Stimulated activated CD4-positive, alpha-beta T cell treated with anti-CD3 and anti-CD28 coated beads, Interleukin-1b, Interleukin-23, amount 100 ng/mL, for 48 hours (primary cell): ENCODE measurements at places on chromosomes 11 and 22.

GRCh38 chr11:12274558-12275197, 102.7 kb upstream of the PARVA start:
- no peak for DNase-seq

GRCh38 chr11:113894421-113894996, 10.1 kb upstream of the HTR3B start:
- no peak for DNase-seq

- no peak for DNase-seq
Measured at GRCh38 chr11:106879832-106880546, 138.3 kb downstream of the GUCY1A2 start.

DNA sequence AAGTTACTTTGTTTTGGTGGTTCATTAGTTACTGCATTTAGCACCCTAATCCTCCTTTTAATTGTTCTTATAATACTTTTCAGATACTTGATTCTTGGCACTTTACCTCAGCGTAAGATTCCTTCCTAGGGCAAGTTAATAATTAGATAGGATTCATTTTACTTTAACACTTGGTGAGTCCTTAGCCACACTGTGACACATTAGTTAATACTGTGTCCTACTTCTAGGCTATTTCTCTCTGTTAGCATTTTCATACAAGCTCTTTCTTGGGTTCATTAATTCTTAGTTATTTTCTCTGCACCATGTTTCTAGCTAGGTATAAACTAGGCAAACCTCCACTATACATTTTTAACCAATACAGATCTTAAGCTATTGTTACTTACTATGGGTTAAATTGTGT, 16.1 kb downstream of the OR5M3 start:
- no peak for DNase-seq

GRCh38 chr22:50308597-50308935, 1.1 kb upstream of the PLXNB2 start:
- DNase-seq: no peak

GRCh38 chr11:118198370-118198769, 21.9 kb upstream of the SCN2B start:
- peak; percentile 84 for DNase-seq

GRCh38 chr11:132343445-132344175, 973.2 kb downstream of the NTM start:
- no peak for DNase-seq

DNA sequence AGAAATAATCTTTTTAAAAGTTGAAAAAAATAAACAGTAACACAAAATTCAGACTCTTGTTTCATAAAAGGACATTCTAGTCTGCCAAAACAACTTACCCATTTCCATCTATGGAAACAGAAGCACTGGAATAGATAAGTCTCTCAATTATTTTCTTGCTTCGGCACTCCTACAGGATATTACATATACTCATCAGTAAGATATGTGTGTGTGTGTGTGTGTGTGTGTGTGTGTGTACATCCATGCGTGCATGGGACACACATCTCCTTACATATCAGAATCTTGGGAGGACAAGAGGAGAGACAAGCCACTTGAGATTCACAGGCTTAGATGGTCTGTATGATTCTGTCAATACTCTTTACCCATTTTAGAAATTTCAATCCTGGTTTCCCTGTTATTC, 144.6 kb downstream of the ATG16L2 start:
- DNase-seq: no peak

- no peak for DNase-seq
Measured at GRCh38 chr22:39641660-39642310, 71.2 kb downstream of the CACNA1I start.

DNA sequence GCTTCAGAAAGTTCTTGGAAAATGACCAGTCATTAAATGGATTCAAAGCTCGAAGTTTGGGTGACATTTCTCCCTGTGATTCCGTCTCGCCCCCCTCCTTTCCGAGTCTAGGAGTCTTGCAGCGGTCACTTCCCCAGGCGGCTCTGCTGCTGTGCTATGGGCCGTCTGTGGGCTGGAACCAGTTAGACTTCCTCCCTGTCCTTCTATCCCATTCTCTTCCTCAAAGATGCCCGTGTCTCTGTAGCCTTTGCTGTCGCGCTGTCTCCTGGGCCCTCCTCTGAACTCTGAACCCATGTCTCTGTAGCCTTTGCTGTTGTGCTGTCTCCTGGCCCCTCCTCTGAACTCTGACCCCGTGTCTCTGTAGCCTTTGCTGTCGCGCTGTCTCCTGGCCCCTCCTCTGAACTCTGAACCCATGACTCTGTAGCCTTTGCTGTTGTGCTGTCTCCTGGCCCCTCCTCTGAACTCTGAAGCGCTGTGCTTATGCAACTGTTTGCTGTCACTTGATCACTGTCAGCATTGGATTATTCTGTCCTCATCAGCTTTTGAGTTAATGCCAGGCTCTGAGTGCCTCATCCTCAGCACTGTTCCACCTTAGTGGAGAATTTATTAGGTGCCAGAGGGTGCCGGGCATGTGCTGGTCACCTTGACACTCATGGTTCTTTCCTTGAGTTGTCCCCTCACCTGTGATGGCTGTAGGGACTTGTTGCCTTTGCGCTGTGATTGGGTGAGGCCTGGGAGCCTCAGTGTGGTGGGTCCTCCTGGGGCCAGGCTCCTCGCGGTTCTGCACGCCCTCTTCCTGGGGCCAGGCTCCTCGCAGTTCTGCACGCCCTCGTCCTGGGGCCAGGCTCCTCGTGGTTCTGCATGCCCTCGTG, 173.3 kb downstream of the TBC1D22A start:
- DNase-seq: no peak

DNA sequence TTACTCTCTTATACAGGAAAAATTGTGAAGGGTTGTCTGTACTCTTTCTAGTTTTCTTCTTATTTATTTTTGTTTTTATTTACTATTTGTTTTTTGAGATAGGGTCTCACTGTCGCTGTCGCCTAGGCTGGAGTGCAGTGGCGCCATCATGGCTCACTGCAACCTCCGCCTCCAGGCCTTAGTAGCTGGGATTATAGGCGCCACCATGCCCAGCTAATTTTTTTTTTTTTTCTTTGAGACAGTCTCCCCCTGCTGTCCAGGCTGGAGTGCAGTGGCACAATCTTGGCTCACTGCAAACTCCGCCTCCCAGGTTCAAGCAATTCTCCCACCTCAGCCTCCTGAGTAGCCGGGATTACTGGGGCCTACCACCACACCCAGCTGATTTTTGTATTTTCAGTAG, 18.4 kb downstream of the CUL5 start:
- DNase-seq: no peak

DNA sequence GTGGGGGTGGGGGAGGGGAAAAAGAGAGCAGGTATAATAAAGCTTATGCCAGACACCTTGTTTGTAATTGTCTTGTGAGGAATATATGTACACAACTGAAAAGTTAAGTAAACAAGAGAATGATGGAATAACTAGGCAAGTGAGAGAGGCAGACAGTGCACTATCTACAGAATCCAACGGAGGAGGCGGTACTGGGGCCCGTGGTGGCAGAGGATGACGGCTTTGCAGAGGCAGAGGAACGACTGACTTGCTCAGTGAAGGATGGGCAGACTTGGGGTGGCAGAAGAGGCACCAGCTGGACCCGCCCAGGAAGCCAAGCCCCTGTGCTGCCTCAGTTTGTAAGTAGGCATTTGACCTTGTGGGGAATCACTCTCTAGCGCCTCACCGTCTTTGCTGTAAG, 297.6 kb downstream of the ST3GAL4 start:
- no peak for DNase-seq

DNA sequence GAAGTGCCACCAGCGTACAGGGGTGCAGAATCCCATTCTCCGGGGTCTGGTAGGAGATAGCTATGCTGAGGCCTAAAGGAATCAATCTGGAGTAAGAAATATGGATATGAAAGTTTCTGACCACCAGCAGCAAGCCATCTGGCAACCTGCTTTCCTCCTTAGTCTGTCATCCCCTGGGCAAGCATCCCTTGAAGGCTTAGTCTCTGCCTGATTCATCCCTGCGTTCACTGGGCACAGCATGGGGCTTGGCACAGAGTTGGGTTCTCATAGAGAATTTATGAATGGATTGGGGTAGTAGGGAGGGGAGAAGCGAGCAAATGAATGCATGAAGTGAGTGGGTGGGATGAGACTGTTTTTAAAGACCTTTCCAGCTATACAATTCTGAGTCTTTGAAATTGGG, 85.8 kb upstream of the NARS2 start:
- DNase-seq: no peak

DNA sequence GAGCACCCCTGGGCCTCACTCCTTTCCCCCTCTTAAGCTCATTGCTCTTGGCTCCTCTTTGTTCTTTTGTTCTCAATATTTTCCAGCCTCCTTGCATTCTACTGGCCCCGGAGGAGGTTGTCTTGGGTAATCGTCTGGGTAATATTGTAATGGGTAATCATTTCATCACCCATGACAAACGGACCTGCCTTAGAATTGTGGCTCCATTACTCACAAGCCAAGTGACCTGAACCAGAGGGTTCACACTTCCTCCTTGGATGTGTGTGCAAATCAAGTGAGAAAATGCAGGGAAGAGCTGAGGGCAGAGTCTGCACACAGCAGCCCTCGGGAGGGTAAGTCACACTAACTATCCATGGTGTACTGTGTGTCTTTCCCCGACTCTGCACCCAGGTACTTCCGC, 305.0 kb downstream of the BUD13 start:
- no peak for DNase-seq

GRCh38 chr22:32932176-32932575, 126.0 kb downstream of the SYN3 start:
- DNase-seq: no peak

- no peak for DNase-seq
Measured at GRCh38 chr11:67495234-67496005, 9.7 kb downstream of the PITPNM1 start.

DNA sequence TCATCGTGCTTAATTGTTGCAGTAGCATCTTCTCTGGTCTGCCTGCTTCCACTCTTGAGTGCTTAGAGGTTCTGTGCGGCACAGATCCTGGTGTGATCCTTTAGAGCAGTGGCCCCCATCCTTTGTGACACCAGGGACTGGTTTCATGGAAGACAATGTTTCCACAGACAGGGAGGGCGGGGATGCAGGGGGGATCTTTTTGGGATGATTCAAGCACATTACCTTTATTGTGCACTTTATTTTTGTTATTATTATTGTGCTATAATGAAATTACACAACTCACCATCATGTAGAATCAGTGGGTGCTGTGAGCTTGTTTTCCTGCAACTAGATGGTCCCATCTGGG, 76.8 kb upstream of the SHANK2 start:
- no peak for DNase-seq

GRCh38 chr22:36027579-36027934, 1.1 kb downstream of the RBFOX2 start:
- no peak for DNase-seq

GRCh38 chr11:64094463-64095260, 58.9 kb downstream of the FLRT1 start:
- no peak for DNase-seq

GRCh38 chr11:24514219-24514594, 17.4 kb downstream of the LUZP2 start:
- DNase-seq: no peak

DNA sequence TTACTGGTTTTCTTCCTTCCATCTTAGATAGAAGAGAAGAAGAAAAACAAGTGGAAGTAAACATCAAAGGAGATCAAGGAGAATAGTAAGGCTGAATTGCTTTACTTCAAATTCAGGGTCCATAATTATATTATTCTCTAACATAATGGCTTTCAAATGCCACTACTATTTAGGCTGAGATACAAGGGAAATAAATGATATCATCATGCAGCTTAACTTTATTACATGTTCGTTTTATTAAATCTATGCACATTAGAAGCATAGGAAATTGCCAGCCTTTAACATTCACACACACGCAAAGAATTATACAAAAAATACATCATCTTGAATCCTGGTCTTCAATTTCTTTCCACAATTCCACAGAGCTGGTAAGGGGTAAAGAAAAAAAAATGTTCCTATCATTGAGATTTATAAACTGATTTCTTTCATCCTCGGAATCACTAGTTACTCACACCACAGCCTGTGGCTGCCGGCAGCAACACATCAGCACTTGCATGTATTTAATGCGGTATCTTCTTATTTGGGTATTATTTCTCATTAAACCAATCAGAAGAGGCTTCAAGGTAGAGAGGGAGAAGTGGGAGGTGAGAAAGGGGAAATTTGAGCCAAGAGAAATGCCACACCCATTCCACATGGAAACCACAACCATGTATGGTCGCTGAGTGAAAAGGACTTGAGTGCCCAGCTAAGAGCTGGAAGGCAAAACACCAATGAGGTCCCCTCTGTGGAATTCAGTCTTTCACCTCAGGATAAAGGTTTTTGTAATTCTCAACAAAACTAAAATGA, 26.3 kb downstream of the SYTL2 start:
- no peak for DNase-seq
